ENCODE measurements at places on chromosomes 3 and 15.

DNA sequence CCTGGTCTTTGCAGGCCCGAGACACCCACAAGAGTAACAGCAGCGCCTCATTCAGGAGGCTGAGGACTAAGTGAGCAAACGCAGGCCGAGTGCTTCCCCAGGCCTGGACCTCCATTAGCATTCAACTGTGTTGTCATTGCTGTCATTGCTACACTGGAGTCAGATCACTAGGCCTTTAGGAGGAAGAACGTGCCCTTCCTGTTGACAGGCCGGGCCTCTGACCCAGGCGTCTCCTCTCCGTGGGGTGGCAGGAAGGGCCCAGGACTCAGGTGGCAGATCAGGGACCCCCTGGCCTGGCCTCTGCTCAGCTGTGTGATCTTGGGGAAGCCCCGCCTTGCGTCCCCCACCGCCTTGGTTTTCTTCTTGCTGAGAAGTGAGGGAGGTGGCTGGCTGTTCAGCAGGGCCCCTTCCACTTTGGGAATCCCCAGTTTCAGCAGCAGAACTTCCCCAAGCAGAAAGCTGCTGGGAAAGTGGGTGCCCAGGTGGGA, 19.1 kb downstream of the ZDHHC19 start:
- no peak for DNase-seq

GRCh38 chr3:44501971-44502370, 24.5 kb upstream of the ZNF445 start:
- DNase-seq = no peak

DNA sequence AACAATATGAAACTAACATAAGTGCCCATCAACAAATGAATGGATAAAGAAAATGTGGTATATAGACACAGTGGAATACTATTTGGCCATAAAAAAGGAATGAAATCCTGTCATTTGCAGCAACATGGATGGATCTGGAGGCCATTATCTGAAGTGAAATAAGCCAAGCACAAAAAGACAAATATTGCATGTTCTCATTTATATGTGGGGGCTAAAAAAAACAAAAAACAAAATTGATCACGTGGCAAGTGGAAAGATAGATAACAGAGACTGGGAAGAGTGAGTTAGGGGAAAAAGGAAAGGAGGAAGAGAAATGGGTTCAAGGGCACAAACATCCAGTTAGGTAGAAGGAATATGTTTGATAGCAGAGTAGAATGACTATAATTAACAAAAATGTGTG, 155.9 kb upstream of the BHLHE40 start:
- no peak for DNase-seq

- no peak for DNase-seq
These were observed 2.1 kb upstream of the TNK2 start for GRCh38 chr3:195910499-195910845.

DNA sequence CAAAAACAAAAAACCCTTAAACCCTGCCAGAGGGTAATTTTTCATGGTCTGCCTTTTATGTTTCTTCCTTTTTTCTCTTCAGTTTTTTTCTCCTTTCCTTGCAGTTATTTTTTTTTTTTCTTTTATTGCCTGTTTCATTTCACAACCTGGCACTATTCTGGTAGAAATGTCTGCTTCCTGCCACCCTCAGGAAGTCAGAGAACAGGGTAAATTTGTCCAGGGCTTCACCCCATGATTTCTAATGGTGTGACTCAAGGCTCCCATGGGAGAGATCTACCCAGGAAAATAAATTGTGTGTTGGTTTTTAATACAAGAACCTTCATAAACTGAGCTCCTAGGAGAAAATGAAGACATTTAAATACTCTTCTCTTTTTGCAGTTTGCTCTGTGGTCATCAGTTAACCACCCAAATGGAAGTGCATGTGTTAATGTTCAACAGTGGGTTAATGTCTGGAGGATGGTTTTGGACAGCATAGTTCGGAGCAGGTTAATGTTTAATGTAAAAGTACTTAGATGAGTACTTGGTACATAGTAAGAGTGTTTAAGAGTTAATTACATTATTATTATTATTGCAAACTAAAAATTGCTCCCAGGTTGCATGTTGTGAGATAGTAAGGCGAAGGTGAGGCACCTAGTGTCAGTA, 45.9 kb downstream of the CGNL1 start:
- DNase-seq = no peak

DNA sequence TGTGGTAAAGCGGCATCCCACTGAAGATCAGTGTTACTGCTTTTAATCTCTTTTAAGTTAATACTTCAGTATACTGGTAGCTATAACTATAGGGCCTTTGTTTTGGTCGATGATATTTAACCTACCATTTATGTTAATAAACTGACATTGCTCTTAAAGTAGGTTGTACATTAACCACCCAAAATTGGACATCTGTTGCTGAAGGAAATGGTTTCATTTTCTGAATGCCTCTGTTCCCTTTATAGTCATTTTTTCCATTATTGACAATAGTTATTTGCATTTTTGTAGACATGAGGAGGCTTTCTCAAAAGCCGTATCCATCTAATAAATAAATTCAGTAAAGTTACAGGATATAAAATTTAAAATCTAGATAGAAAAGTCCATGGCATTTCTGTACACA, 252.4 kb upstream of the UBE2E1 start:
- DNase-seq = no peak

- no peak for DNase-seq
These were observed 21.0 kb downstream of the THSD4 start for GRCh38 chr15:71136159-71136783.
